Colonic mucosa (tissue), 4 donors: ENCODE measurements at places on chromosomes 12 and 14.

GRCh38 chr14:90986510-90986909 is 73.9 kb downstream of the RPS6KA5 start:
- no peak for DNase-seq

DNA sequence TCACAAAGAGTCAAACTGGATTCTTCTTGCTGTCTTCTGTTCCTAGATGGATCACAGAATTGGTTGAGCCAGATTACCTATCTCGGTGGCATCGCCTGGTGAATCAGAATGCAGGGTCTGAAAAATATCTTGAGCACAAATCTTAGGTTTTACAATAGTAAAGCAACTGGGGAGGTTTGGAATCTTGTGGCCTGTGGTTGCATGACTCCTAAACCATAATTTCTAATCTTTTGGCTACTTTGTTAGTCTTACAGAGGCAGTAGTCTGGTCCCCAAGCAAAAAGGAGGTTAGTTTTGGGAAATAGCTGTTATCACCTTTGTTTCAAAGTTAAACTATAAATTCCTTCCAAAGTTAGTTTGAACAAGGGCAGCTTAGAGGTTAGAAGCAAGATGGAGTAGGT is 1488.5 kb upstream of the FLRT2 start:
- DNase-seq: no peak

GRCh38 chr12:101299931-101300330 is 20.0 kb downstream of the UTP20 start:
- DNase-seq: no peak

DNA sequence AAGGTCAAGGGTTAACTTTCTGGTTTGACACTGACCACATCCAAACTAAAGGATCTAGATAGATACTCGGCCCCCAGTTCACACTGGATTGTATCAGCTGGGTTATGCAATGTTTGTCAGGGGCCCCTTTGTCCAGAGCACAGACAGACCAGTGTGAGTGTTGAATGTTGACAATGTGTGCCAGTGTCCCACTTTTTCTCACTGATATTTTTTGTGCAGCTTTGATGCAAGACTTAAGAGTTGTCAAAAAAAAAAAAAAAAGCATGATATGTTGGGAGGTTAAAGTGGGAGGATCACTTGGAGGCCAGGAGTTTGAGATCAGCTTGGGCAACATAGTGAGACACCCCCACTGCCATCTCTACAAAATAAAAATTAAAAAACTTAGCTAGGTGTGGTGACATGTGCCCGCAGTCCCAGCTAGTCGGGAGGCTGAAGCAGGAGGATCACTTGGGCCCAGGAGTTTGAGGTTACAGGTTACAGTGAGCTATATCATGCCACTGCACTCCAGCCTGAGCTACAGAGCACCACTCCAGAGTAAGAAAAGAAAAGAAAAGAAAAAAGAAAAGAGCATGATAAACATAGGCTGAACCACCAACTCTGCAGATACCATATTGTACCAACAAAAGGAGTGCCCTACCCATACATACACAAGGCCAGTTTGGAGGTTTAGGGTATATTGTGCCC is 97.5 kb downstream of the LGR5 start:
- DNase-seq: no peak

DNA sequence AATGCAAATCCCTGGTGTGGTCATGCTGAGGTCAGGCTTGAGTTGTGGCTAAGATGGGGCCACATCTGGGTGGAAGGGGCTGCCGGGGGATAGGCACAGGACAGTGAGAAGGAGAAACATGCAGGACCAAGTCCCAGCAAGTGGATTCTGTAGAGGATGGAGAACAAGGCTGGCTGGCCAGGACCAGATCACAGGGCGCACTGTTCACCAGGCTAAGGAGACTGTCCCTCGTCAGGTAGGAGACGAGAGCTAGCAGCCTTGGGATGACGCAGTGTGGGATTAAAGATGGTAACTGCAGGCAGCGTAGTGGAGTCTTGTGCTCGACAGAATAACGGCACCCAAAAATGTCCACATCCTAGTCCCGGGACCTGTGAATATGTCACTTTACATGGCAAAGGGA is 336.1 kb downstream of the BCL11B start:
- no peak for DNase-seq

DNA sequence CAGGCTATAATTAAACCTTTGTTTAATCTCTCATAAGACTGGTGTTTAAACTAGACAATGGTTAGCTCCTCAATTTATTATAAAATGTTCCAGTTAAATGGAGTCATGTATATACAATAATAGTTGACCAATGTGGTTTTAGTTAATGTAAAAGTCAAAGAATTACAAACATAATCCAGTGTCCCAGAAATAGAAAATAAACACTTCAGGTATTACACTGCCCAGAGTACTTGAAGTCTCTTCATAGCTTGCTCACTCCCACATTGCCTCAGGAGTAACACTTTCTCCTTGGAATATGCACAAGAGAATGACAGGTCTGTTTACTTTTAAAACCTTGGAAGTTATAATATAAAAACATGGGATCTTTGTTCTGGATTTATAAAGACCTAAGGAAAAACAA is 60.5 kb downstream of the SLC38A1 start:
- no peak for DNase-seq

DNA sequence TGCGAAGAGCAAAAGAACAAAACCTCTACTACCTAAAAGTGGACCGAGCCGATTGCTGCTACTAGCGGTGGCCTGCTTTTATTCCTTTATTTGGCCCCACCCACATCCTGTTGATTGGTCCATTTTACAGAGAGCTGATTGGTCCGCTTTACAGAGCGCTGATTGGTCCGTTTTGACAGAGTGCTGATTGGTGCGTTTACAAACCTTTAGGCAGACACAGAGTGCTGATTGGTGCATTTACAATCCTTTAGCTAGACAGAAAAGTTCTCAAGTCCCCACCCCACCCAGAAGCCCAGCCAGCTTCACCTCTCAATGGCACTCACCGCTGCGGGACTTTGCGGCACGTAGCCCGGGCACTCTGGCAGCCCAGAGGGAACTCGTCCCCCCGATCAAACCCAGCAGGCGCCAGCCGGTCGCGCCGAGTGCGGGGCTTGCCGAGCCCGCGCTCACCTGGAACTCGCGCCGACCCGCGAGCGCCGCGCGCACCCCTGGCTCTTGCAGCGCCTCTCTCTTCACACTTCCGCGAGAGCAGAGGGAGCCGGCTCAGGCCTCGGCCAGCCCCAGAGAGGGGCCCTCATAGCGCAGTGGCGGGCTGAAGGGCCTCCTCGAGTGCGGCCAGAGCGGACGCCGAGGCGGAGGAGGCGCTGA is 8.7 kb upstream of the FGD4 start:
- DNase-seq: peak; percentile 52

DNA sequence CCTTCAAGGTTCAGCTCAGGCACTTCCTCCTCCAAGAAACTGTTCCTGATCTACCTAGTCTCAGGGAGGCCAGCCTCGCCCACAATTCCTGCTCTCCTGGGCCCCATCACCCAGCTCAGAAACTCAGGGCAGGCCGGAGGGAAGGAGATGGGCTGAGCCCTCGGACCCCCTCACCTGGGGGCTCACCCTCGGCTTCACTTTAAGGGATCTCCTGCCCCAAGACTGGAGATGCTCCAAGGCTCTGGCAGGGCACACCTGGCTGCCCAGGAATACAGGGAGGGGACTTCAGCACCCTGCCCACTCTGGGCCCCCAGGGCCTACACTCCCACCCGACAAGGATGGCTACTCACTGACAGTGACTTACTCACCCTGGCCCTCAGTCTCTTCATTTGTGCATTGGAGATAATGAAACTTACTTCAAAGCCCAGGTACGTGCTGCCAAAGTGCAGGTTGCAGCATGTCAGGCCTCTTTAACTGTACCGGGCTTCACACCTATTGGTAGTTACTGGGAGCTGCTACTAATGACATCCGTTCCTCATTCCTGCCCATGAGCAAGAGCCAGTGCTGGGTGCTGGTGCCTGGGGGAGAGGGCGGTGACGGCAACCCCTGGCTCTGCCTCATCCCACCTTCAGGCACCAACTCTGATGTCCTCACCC is 21.0 kb upstream of the PPP1R13B start:
- DNase-seq: no peak

GRCh38 chr12:103462675-103463074 is 33.1 kb downstream of the C12orf42 start:
- DNase-seq: no peak

- DNase-seq: peak; percentile 48
Observed at GRCh38 chr14:77133720-77134338, 7.8 kb downstream of the ZDHHC22 start.

DNA sequence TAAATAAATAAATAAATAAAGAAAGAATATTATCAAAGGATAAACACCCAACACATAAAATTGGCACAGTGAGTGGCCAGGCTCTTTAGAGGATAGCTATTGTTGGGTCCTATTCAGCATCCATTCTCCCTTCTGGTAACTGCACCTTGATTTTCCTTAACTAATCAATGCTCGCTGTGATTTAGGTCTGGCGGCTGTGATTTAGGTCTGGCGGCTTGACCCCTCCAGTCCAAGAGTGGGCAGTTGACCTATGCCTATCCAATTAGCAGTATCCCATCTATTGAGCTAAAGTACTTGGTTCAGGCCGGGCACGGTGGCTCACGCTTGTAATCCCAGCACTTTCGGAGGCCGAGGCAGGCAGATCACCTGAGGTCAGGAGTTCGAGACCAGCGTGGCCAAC is 9.7 kb upstream of the SLC15A4 start:
- DNase-seq: no peak

DNA sequence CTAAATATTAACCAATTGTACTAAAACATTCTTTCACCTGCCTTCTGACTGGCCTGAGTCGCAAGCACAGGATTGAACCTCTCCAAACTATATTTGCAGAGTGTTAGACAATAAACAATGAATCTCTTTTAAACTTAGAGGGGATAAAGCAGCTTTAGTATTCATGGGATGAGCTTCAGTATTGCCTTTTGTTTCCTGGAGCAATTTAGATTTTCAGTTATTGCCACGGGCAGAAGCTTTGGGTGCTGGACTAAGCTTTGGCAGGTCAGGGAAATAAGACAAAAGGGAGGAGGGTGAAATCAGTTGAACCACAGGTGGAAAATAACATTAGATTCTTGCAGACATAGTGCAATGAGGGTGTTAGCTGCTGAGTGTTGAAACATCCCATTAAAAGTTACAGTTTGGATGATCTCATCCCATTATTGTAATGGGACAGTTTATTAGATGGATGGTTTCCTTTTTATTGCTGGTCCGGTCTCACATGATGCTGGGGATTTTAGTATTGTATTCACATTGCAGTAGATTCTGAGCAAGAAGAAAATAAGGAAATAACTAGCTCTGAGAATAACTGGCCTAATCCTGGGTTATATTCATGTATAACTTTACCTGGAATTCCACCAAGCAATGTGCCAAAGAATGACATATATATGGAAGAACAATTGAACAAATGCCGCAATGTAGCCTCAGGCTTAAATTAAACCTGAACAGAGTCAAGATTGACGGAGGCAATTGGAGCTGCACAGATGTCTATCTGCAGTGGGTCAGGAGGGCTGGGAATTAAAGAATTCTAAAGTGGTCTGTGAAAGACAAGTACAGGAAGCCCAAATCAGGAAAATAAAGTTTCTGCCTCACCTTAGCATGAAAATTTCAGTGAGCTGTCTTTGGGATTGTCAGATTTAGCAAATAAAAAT is 1092.8 kb upstream of the SEL1L start:
- DNase-seq: no peak

GRCh38 chr14:28751467-28752058 is 15.0 kb upstream of the FOXG1 start:
- peak; percentile 33 for DNase-seq

GRCh38 chr14:40368314-40368713 is 936.1 kb upstream of the FBXO33 start:
- no peak for DNase-seq

DNA sequence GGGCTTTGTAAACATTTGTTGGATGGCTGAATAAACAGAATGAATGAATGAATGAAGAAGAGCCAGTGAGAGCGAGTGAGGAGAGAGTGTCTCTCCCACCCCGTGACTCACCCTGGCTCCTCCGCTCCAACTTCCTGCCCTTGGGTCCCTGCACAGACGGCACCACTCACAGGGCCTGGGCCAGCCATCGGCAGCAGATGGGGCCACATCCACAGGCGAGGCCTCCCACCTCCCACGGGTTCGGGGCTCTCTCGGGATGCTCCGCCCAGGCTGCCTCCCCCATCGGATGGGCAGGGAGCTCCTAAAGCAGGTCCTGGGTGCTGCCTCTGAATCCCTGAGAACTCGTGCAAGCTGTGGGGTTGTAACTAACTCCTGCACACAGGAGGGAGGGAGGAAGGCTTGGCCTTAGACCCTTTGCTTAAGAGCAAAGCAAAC is 41.3 kb downstream of the CCNK start:
- DNase-seq: no peak

- DNase-seq: peak; percentile 6
Observed at GRCh38 chr14:99121319-99121875, 150.6 kb downstream of the BCL11B start.

DNA sequence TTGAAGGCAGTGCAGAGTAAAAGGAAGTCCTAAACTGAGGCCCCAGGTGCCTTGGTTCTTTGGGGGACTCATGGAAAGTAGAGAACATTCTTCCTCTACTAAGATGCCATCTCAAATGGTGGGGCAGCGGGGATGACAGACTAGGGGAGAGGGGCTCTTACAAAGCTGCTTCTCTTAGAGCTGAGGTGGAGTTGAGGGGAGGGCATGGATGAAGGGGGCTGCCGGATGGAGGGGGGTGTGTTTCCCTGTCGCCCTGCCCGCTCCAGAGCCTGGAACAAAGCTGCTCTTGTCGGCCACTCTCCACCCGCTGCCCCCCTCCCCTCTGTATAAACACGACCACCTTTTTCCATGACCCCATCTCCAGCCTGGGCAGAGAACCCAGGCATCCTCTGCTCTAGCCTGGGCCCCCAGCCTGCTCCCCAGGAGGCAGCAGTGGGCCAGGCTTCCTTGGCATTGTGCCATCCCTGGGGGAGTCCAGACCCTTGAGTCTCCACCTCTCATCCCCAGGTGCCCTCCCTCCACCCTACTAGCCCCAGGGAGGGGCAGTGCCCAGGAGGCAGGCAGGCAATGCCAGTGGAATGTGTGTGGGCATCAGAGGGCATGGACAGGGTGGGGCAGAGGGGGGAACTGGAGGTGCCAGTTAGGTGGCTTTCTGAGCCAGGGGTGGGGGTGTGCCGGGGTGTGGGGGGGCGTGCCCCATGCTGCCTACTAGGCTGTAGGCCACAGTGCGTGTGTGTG is 1.7 kb downstream of the RARG start:
- peak; percentile 68 for DNase-seq

DNA sequence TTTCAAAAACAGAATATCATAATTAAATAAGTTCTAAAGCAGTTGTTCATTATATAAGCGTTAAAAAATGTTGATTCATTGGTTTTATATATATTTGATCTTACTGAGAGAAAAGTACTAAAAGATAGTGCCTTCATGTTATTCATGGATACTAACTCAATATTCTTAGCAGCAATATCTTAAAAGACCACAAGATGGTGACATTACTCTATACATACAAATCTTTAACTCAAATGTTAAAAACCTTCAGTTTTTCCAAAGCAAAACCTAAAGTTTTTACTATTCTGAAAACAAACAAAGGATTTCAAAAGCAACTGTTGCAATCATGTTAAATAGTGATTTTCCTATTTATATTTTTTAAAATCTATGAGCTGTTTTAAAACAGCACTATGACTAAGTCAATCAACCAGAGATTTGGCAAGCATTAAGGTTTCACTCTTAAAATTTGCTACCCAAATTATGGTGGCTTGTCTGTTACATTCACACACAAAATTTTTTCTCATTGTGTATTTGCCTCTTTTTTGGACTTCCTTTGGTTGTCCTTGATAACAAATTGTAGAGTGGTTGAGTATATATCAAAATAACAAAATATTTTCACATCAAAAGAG is 50.1 kb upstream of the RERGL start:
- DNase-seq: no peak
